ENCODE measurements at places on chromosomes 7 and 10.

DNA sequence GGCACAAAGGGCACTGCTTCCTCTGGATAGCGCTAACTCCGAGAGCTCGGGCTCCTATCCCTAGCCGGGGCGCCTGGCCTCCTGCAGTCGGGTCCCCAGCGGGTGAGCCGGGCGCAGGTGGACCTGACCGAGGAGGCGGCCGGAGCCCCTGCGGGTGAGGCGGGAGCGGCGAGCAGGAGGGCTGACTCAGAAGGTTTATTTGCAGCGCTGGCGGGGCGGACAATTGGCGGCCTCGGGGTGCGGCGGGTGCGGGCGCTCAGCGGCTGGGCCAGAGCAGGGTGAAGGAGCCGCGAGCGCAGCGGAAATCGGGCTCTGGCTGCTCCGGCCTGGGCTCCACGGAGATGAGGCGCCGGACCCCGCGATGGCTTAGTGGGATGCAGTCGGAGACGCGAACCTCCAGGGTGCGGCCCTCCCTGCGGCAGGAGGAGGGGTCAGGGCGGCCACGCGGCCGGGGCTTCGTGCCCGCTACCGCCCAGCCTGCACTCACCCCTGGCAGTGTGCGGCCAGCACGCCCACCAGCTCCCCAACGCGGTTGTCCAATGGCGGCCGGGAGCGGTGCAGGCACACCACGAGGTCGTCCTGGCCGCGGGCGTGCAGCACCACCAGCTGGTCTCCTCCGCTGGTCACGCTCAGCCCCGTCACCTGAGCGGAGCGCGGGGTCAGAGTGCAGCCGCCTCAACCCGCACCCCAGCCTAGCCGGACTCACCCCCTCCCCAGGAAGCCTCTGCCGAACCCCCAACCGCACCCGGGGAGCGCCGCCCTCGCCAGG is 16.1 kb downstream of the MYO1G start:
- DNase-seq: no peak

- DNase-seq: no peak
Observed at GRCh38 chr7:156218544-156219306, 406.5 kb upstream of the SHH start.

DNA sequence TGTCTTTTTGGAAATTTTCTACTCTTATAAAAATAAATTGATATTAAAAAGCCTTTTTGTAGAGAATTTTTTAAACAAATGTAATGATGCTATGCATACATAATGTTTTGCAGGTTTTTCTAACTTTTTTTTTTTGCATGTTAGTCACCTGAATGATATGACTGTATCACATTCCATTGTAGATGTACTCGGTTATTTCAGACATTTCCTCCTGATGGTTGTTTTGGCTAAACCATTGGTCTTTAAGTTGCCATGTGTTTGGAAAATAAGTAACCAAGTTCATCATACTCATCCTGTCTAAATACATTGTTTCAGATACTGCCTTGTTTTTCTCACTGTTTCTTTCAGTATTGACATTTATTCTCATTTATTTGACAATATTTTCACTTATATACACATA is 25.8 kb downstream of the NHLRC2 start:
- no peak for DNase-seq

- no peak for DNase-seq
Observed at GRCh38 chr10:96073722-96074121, 30.3 kb downstream of the CCNJ start.

GRCh38 chr7:71465741-71466189 is 333.8 kb downstream of the GALNT17 start:
- DNase-seq: no peak

GRCh38 chr10:103986360-103986759 is 19.4 kb downstream of the SLK start:
- no peak for DNase-seq

DNA sequence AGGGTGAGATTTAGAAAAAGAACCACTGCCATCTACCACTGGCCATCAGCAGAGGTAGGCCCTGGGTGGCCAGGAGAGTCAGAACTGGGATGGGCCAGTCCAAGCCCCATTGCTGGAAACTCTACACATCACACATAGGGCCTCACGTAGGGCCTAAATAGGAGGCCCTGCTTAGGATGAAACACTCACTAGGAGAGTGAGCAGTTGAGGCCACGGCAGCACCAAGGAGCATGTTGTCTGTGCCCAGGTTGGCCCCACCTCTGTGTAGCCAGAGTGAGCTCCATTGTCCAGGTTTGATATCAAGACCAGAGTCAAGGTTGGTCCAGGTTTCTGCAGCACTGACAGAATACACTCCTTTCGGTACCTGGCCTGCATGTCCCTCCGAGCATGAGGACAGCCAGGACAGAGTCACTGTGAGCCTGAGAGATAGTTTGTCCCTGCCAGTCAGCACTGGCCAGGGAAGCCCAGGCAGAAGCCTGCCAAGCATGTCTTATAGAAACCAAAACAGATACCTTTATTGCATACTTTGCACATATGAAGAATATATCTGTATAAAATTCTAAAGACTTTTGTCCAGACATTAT is 77.9 kb upstream of the CAMK2B start:
- no peak for DNase-seq

- DNase-seq: no peak
Observed at GRCh38 chr7:155269766-155270585, 27.7 kb upstream of the INSIG1 start.
